ENCODE measurements at places on chromosomes 6 and 20. TPM values are rescaled to one million over a fixed set of nuclear protein-coding genes. Genes with fewer than 3 reads are reported as not detected.

The CYP39A1 gene
- total RNA-seq, result 34.3 TPM

The METTL24 gene
- total RNA-seq, result 0.61 TPM

The RBM24 gene
- total RNA-seq, result 0.16 TPM

The MRS2 gene
- 12.9 TPM for total RNA-seq

The MOCS1 gene
- total RNA-seq, result 27.1 TPM

The CLDN20 gene
- not detected for total RNA-seq

The IL17A gene
- total RNA-seq, result not detected

The AGPAT4 gene
- 0.88 TPM for total RNA-seq

The CLVS2 gene
- not detected for total RNA-seq

The PPP1R14C gene
- not detected for total RNA-seq

The GPX5 gene
- total RNA-seq, result not detected

The TFAP2A gene
- not detected for total RNA-seq

The JPH2 gene
- total RNA-seq, result 0.18 TPM

The GPR63 gene
- 0.07 TPM for total RNA-seq

The BMP2 gene
- total RNA-seq, result 1.4 TPM

The EEF1A2 gene
- 153 TPM for total RNA-seq
